ENCODE measurements at places on chromosomes 2 and 18. TPM values are rescaled to one million over a fixed set of nuclear protein-coding genes. Genes with fewer than 3 reads are reported as not detected.

GRCh38 chr2:210376694-210377093 lies 61.7 kb upstream of the MYL1 start:
- no peak overlapping the region for H3K4me3 ChIP-seq
- H3K4me1 ChIP-seq: no peaks in the 10 kb centered on the region
- H3K27ac ChIP-seq: no peak overlapping the region

DNA sequence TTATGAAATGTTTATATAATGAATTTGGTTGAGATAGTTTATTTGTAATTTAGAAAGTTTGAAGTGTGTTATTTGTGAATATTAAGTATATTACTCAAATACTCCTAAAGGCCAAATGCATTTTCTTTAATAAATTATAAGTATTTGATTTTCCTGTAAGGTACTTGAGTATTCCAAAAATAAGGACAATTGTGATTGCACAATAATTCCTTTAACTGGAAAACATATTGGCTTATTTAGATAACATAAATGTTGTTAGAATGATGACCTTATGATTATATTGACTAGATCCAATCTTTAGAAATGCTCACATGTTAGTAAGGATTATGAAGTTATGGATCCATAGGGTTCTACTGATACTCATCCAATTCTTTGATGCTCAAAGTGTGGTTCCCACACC lies 125.1 kb upstream of the MAP3K20 start:
- no peaks in the 10 kb centered on the region for H3K36me3 ChIP-seq
- H3K4me3 ChIP-seq: no peak overlapping the region
- no peak overlapping the region for H3K27ac ChIP-seq
- no peak for DNase-seq
- H3K4me1 ChIP-seq: no peaks in the 10 kb centered on the region

DNA sequence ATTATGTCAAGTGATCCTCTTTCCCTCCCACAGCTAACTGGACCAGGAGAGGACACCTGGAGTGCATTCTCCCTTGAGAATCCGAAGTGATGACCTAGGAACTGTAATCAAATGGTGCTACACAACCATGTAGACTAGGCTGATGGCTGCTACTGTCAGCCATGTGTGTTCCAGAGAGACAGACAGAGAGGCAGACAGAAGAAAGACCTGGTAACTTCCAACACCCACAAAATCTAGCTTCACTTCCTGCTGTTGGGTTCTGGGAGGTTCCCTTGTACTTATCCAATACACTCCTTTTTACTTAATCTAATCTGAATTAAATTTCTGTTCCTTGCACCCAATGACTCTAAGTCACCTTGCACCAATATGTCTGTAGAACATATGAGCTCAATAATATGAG lies 72.3 kb downstream of the AAK1 start:
- no peaks in the 10 kb centered on the region for H3K4me1 ChIP-seq
- no peak for DNase-seq
- H3K36me3 ChIP-seq: no peaks in the 10 kb centered on the region
- H3K27me3 ChIP-seq: no peaks in the 10 kb centered on the region
- H3K4me3 ChIP-seq: no peak overlapping the region
- no peak overlapping the region for H3K27ac ChIP-seq

- H3K36me3 ChIP-seq: no peaks in the 10 kb centered on the region
- H3K4me3 ChIP-seq: no peak overlapping the region
- no peaks in the 10 kb centered on the region for H3K27me3 ChIP-seq
- H3K27ac ChIP-seq: no peak overlapping the region
- H3K4me1 ChIP-seq: no peaks in the 10 kb centered on the region
Measured at GRCh38 chr2:223365158-223365679, 236.9 kb downstream of the SCG2 start.

DNA sequence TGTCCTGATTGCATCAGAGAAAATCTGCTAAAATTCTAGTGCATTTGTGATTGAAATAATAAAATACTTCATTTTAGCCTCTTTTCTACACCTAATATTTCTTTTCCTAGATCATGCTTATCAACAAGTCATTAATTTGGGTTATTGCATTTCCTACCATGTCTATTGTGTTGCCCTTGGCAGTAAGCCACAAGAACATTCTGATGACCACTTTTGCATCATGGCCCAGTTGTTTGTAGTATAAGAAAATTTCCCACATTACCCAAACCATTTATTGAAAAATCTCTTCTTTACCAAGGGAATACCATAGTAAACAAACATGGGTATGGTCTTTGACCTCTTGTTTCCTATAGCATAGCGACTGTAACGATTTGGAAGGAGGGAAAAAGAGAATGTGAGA lies 76.3 kb downstream of the R3HDM1 start:
- H3K36me3 ChIP-seq: no peaks in the 10 kb centered on the region
- no peak overlapping the region for H3K27ac ChIP-seq
- H3K4me3 ChIP-seq: no peak overlapping the region
- no peak for DNase-seq

The TDRD15 gene
- not detected for total RNA-seq

The RAB17 gene
- total RNA-seq: not detected

The ADD2 gene
- total RNA-seq: 1.3 TPM

The HS1BP3 gene
- 25.9 TPM for total RNA-seq

The CD8B2 gene
- total RNA-seq: under 0.01 TPM

The MBP gene
- 32.4 TPM for total RNA-seq

The ERMN gene
- total RNA-seq: 1.6 TPM

The REG3A gene
- not detected for total RNA-seq

The PLEKHA3 gene
- 9.8 TPM for total RNA-seq

The AOX1 gene
- 611 TPM for total RNA-seq

All from breast epithelium (tissue), 4 donors.